Glutamatergic neuron (in vitro differentiated cells): ENCODE measurements at places on chromosomes 3 and 15.

DNA sequence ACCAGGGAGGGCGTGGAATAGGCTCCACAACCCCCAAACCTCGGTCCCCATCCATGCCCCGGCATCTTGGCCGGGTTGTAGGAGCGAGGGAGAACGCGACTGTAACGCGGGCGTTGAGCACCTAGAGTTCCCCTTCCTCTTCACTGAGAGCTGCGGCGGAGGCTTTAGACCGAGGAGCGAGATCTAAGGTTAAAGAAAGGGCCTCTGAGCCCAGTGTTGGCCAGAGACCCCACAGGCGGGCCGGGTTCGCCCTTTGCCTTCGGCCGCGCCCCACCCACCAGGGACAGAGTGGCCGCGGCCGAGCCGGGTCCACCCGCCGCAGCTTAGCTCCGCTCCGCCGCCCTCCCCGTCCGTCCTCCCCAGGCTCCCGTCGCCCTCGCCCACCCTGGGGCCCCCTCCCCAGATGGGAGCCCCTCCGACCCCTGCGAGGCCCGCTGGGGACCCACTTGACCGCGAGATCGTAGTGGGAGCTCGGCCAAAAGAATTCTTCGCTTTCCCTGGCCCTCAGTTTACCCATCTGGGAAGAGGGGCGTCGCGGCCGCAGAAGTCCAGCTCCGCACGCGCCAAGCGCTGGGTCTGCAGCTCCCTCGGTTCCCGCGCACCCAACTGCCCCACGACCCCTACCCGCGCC lies 425 bp downstream of the ANPEP start:
- DNase-seq, result no peak

DNA sequence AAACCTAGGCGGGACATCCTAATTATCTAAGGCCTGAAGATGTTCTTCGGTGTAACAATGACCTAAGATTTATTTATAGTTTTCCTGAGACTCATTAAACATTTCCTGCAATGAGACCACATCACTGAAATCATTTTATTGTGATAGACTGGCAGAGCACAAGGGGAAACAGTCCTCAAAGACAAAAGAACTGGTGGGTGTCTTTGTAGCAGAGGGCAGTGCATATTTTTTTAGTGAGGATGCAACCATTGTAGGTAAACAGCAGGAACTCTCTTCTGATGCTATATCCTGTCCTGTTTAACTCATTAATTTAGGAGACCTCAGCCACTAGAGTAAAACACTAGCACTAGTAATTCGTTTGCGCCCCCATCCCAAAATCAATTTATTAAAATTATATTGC lies 100.0 kb downstream of the MAGI1 start:
- no peak for DNase-seq

DNA sequence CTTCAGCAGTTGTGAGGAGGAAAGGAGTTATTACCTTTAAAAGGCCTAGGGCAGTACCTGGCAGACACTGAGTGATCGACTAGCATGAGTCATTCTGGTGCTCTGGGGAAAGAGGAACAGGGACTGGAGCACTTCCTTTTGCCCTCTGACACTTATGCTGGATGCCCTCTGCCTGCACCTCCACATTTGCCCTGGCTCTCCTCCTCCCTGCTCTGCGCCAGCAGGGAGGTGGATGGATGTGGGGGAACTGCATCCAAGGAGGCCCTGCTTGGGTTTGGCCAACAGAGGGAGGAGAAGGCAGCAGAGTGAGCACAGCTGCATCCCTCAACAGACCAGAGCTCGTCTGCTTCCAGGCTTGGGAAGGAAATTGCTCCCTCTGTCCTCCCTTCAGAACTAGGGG lies 75.0 kb downstream of the SEMA5B start:
- DNase-seq, result no peak

DNA sequence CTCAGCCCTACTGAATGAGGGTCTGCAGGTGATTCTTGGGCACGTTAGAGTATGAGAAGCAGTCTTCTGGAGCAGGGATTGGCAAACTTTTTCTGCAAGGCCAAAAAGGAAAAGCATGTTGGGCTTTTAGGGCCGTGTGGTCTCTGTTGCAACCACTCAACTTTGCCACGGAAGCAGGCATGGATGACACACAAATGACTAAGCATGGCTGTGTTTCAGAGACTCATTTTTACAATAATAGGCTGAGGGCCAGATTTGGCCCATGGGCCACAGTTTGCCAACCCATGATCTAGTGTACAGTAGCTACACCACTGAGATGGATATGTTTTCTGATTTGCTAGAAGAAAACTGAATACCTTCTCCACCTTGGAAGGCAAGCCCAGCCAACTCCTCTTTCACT lies 66.1 kb upstream of the PRICKLE2 start:
- DNase-seq, result no peak

DNA sequence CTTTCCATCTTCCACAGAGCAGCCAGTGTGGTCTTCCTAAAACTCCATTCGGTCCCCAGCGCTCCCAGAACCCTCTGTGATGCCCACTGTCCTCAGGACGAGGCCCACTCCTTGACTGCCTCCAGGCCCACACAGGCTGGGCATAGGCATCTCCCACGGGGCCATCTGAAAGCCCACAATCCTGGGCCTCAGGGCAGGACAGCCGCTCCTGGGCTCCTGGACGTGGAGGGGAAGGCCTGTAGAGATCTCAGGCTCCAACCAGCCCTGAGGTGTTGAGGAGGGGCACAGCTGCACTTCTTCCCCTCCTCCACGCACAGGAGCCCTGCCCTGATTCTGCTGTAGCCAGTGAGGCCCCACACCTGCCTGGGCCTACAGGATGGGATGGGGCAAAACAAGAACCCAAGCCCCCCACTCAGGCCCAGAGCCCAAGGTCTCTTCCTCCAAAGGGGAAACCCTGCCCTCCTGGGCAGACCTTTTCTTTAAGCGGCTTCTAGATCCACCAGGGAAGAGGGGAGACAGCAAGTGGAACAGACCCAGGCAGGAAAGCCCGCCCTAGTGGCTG lies 25.9 kb downstream of the SHISA5 start:
- no peak for DNase-seq

- DNase-seq, result no peak
Measured at GRCh38 chr3:14803981-14804834, 14.6 kb upstream of the FGD5 start.

GRCh38 chr3:47961815-47962606 lies 54.2 kb downstream of the MAP4 start:
- DNase-seq, result no peak

DNA sequence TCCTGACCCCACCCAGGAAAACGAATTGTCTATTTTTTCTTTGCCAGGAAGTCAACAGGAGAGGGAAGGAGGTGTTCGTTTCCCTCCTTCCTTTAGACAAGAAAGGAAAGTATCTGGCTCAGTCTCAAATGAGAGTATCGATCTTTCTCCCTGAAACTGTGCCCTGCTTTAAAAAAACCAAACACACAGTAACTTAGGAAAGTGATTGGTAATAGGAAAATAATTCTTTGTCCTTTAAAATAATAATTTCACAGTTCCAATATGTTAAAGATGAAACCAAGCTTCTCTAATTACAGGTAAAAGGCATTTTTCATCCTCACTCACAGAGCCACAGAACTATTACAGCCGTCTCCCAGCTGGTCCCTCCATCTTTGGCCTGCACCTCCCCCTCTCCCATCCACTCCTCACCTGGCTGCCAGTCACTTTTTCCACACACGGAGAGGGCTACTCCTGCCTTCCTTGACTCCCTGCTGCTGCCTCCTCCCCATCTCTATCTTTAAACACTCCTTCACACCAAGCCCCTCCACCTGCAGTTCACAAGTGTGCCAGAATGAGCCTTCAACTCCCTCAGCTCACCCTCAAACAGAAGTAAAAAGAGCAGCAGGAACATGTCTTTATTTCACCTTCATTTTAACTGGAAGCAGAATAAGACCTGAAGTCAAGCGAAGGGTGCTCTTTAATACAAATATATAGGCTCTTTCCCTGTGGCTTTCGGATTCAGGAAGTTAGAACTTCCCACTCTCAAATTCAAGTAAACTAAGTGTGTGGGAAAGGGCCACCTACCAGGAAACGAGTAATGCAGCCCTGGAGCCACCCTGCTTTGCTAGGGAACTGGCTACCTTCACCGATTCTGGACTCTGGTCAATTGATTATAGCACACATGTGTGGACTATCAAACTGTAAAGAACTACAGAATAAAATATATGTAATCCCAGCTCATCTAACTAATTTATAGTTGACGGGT lies 116.4 kb downstream of the SENP2 start:
- no peak for DNase-seq

DNA sequence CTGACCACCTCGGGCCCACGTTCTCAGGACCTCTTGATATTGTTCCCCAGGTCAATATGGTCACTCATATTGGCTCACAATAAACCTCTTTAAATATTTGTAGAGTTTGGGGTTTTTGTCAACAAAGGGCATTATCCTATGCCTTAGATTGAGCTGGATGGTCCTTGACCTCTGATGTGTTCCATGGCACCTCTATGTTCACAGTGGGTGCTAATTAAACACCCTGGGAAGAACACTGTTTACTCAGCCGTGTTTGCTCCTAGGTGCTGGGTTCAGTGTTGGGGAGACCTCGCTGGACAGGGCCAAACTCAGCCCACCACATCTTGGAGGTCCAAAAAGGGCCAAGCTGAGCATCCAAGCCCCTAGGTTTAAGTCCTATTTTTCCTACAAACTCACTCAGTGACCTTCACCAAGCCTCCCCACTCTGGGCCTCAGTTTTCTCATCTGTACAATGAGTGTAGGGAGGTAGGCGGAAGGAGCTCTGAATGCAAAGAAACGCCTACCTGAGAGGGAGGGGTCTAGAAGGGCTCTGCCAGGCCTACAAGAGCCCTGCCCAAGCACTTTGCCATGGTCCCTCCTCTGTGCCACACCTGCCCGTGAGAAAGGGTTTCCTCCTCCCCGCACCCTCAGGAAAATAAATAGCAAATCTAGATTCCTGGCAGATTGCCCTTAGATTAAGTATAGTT lies 7.2 kb downstream of the FAM174B start:
- DNase-seq, result no peak

GRCh38 chr3:122167630-122168029 lies 15.8 kb upstream of the CASR start:
- no peak for DNase-seq

- no peak for DNase-seq
Measured at GRCh38 chr3:150319900-150320299, 88.2 kb upstream of the TSC22D2 start.

- no peak for DNase-seq
Measured at GRCh38 chr3:130997289-130997688, 29.3 kb downstream of the ASTE1 start.

DNA sequence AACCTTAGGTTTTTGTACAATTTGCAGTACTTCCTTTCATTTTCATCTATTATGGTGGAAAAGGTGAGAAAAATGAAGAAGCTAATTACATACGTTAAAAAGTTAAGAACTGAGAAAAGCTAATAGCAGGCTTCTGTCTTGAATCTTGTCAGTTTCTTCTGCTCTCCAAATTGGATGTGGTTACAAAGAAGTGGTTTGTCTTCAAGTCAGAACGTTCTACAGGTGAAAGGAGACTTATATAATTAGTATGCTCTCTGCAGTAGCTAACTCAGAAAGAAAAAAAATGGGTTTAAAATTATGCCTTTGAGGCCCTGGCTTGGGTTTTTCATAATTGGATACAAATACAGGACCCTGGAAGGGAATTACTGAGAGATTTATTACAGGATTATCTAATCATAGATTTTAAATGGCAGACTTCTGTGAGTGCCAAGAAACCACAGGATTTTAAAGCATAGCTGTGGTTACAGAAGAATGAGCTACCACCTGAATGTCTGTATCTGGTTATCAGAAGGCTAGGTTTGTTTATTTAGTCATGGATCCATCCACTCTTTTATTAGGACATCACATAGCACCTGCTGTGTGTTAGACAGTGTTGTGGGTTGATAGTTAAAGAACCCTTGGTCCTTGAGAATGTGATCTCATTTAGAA lies 528.1 kb upstream of the MCTP2 start:
- DNase-seq, result no peak

GRCh38 chr15:57780471-57780870 lies 74.0 kb downstream of the POLR2M start:
- DNase-seq, result no peak
